NAMALWA (cell line): ENCODE measurements at places on chromosomes 1 and 21.

GRCh38 chr1:209790286-209791193, 6.2 kb upstream of the C1orf74 start:
- DNase-seq: no peak

DNA sequence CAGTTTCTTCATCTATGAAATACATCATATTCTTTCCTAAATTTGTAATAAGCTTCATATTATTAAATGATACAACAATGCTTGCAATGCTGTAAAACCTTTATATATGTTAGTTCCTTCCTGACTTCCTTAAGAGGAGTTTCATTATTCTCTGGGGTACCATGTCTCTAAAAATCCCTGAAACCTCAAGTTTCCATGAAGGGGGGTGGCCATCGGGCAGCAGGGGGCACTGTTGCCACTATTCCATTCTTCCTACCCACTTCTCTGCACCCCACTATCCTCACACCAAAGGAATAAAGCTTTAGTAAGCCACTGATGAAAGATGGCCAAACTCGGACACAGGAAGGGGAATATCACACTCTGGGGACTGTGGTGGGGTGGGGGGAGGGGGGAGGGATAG, 9.0 kb upstream of the DMRTB1 start:
- peak; percentile 22 for DNase-seq

DNA sequence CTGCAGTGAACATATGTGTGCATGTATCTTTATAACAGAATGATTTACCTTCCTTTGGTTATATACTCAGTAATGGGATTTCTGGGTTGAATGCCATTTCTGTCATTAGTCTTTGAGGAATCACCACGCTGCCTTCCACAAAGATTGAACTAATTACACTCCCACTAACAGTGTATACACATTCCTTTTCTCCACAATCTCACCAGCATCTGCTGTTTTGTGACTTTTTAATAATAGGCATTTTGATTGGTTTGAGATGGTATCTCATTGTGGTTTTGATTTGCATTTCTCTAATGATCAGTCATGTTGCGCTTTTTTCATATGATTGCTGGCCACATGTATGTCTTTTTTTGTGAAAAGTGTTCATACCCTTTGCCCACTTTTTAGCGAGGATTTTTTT, 680.5 kb downstream of the PTPRC start:
- no peak for DNase-seq

GRCh38 chr1:96366516-96366915, 355.1 kb upstream of the PTBP2 start:
- DNase-seq: no peak

- DNase-seq: no peak
Measured at GRCh38 chr1:224726441-224727182, 110.5 kb downstream of the CNIH3 start.
